ENCODE measurements at places on chromosomes 3 and 15. TPM values are rescaled to one million over a fixed set of nuclear protein-coding genes. Genes with fewer than 3 reads are reported as not detected.

The ITIH3 gene
- not detected for total RNA-seq

The TRPC1 gene
- total RNA-seq: 15.0 TPM

The GOLGA6L7 gene
- total RNA-seq: not detected

The AHSG gene
- not detected for total RNA-seq

The ZNF662 gene
- 1.4 TPM for total RNA-seq

The NMD3 gene
- 139 TPM for total RNA-seq

The TJP1 gene
- 66.9 TPM for total RNA-seq

The SLC28A1 gene
- total RNA-seq: not detected

The SMCO1 gene
- total RNA-seq: not detected

The EFCC1 gene
- total RNA-seq: 0.26 TPM

All from pulmonary artery endothelial cell (primary cell).